K562 (cell line): ENCODE measurements at places on chromosomes 13 and 19. TPM values are rescaled to one million over a fixed set of nuclear protein-coding genes. Genes with fewer than 3 reads are reported as not detected.
A peak's percentile ranks its signal among the peaks of the same experiment; 100 is the strongest.

- no peak for DNase-seq
- H3K4me1 ChIP-seq: no peaks in the 10 kb centered on the region
- H3K36me3 ChIP-seq: no peaks in the 10 kb centered on the region
- no peak overlapping the region for H3K27ac ChIP-seq
- H3K27me3 ChIP-seq: no peaks in the 10 kb centered on the region
These were observed 193.2 kb downstream of the IRS2 start for GRCh38 chr13:109593230-109593629.

- H3K27ac ChIP-seq: no peak overlapping the region
- no peaks in the 10 kb centered on the region for H3K27me3 ChIP-seq
- H3K36me3 ChIP-seq: peaks cover 49% of the 10 kb centered on the region
- H3K4me3 ChIP-seq: no peak overlapping the region
These were observed 2.1 kb downstream of the TRIM13 start for GRCh38 chr13:49998714-49999624.

- H3K27me3 ChIP-seq: no peaks in the 10 kb centered on the region
- no peaks in the 10 kb centered on the region; the same call in 2 of the 3 replicates for H3K36me3 ChIP-seq
- H3K27ac ChIP-seq: peak overlapping the region; percentile 96
- DNase-seq: no peak
These were observed 96.8 kb downstream of the ZNF429 start for GRCh38 chr19:21602082-21602658.

DNA sequence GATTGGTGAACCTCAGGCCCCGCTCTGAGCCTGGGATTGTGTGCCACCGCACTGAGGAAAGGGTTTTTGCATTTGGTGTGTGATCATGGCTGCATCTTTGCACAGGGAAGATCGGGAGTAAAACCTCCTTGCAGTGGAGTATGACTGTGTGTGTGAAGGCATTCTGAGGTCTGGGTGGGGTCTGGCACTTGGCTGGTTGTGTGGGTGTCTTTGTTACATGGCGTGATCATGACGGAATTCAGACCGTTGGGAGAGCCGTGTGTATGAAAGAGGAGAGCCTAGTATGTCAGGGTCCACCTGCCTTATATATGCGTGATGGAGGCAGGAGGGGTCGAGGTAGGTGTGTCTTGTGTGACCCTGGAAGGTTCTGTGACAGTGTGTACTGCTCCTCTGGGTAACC is 740 bp upstream of the BEST2 start:
- H3K27me3 ChIP-seq: peaks cover 20% of the 10 kb centered on the region; the same call in 1 of the 3 replicates
- peaks cover 22% of the 10 kb centered on the region; the same call in 2 of the 3 replicates for H3K36me3 ChIP-seq
- peaks cover 26% of the 10 kb centered on the region for H3K4me1 ChIP-seq
- H3K4me3 ChIP-seq: no peak overlapping the region
- no peak for DNase-seq

- no peaks in the 10 kb centered on the region for H3K36me3 ChIP-seq
- DNase-seq: no peak
- no peaks in the 10 kb centered on the region; the same call in 1 of the 2 replicates for H3K4me1 ChIP-seq
- H3K27ac ChIP-seq: no peak overlapping the region
- H3K27me3 ChIP-seq: peaks cover 20% of the 10 kb centered on the region
- H3K4me3 ChIP-seq: no peak overlapping the region
These were observed 3.8 kb upstream of the CASP14 start for GRCh38 chr19:15045506-15045905.

DNA sequence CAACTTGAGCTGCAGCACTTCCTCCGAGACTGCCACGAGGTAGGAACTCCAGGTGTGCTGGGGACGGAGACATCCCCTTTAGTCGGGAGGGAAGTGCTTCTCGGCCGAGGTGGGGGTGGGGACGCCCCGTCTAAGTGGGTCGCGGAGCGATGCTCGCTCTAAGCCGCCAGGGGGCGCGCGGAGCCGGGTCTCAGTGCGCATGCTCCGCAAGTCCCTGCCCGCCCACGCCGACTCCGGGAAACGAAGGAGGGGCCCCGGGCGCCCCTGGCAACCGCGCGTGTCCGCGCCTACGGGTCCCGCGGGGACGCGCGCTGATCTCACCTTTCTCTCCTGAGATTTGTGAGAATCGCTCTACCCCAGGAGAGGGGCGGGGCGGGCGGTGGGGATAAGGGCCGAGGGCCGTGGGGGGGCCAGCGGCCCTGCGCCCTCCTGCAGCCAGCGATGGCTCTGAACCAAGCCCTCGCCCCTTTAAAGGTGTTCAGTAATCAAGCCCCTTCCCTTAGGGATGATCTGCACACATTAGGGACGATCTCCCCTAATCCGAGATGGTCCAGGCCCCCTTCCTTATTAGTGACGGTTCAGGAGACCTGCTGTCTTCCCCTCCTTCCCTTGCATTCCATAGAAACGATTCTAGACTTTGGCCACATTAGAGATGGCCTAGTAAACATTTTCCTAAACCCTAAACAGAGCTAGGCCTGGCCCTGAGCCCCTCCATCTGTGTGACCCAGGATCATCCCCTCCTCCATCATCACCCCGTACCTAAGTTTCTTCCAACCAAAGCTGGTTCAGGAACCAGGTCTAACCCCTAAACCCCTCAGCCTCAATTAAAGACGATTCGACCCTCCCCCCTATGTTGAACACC is 47.3 kb upstream of the SHKBP1 start:
- H3K27me3 ChIP-seq: no peaks in the 10 kb centered on the region
- H3K4me1 ChIP-seq: peaks cover 43% of the 10 kb centered on the region
- no peak overlapping the region for H3K27ac ChIP-seq
- no peaks in the 10 kb centered on the region for H3K36me3 ChIP-seq
- peak; percentile 99 for DNase-seq
- H3K4me3 ChIP-seq: peak overlapping the region; percentile 28

- no peaks in the 10 kb centered on the region for H3K36me3 ChIP-seq
- H3K4me3 ChIP-seq: no peak within 1 kb of the TSS
- DNase-seq: no peak
- peaks cover 52% of the 10 kb centered on the region for H3K4me1 ChIP-seq
- no peaks in the 10 kb centered on the region for H3K27me3 ChIP-seq
These were observed at the start of gene JSRP1 for GRCh38 chr19:2255982-2256685. TSS of gene JSRP1 (minus strand) at chr19:2256417. CDS start at chr19:2255314, 1,103 bp downstream.

- H3K4me1 ChIP-seq: no peaks in the 10 kb centered on the region
- no peaks in the 10 kb centered on the region for H3K36me3 ChIP-seq
- H3K27ac ChIP-seq: no peak overlapping the region
- H3K27me3 ChIP-seq: peaks cover 13% of the 10 kb centered on the region
- no peak for DNase-seq
- H3K4me3 ChIP-seq: no peak overlapping the region
These were observed 258.2 kb upstream of the IRS2 start for GRCh38 chr13:110044551-110045111.

DNA sequence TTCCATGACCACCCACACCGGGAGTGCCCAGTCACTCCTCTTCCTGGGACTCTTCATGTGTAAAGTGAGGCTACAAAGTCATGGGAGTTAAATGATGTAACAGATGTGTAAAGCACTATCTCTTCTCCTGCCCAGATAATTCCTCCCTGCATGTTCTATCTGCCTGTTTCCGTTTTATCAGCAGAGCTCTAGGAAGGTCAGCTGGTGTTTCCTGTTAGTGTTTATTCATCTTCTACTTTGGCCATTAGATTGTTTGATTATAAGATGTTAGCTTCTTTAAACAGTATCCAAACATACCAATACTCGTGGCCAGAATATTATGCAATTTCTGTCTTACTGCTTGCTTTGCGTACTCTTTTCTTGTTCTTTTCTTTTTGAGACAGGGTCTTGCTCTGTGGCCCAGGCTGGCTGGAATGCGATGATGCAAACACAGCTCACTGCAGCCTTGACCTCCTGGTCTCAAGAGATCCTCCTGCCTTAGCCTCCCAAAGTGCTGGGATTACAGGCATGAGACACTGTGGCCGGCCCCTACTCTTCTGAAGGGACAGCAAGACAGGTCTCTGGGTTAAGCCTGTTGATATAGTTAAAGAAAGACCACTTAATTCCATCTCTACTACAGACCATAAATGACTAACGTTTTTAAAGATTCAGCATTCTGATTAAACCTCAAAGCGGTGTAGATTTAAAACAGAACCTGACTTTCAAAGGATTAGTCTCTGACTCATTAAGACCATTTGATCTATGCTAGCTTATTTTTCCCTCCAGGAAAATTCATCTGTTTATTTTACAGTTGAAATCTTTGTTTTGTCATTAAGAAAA is 97.4 kb upstream of the AKAP11 start:
- no peaks in the 10 kb centered on the region for H3K27me3 ChIP-seq
- no peak overlapping the region for H3K4me3 ChIP-seq
- peak; percentile 50 for DNase-seq
- H3K4me1 ChIP-seq: peaks cover 10% of the 10 kb centered on the region; the same call in 2 of the 3 replicates
- peaks cover 2% of the 10 kb centered on the region; the same call in 1 of the 3 replicates for H3K36me3 ChIP-seq

GRCh38 chr19:1020868-1021425 is at the start of gene TMEM259:
TSS of gene TMEM259 (minus strand) at chr19:1021123. CDS start at chr19:1020996, 127 bp downstream.
- H3K27ac ChIP-seq: peak within 1 kb of the TSS; percentile 100
- no peaks in the 10 kb centered on the region for H3K27me3 ChIP-seq
- peaks cover 76% of the 10 kb centered on the region for H3K4me1 ChIP-seq
- DNase-seq: peak; percentile 96

- H3K27ac ChIP-seq: no peak overlapping the region
- H3K4me1 ChIP-seq: peaks cover 7% of the 10 kb centered on the region
- H3K4me3 ChIP-seq: no peak overlapping the region
- DNase-seq: no peak
These were observed 583 bp downstream of the FGF14 start for GRCh38 chr13:102401265-102401664.

- DNase-seq: peak; percentile 82
- no peaks in the 10 kb centered on the region for H3K27me3 ChIP-seq
- H3K36me3 ChIP-seq: peaks cover 1% of the 10 kb centered on the region; the same call in 1 of the 3 replicates
- peak within 1 kb of the TSS; percentile 88 for H3K4me3 ChIP-seq
- H3K4me1 ChIP-seq: peaks cover 9% of the 10 kb centered on the region; the same call in 2 of the 3 replicates
These were observed at the start of gene VWA8 for GRCh38 chr13:41960637-41961465. TSS of gene VWA8 (minus strand) at chr13:41961109. CDS start at chr13:41961015, 94 bp downstream.

- 0 out of 3 replicates have a peak, but pooled peaks cover 3% of the 10 kb centered on the region for H3K4me1 ChIP-seq
- no peak overlapping the region for H3K4me3 ChIP-seq
- H3K27me3 ChIP-seq: no peaks in the 10 kb centered on the region
- H3K36me3 ChIP-seq: no peaks in the 10 kb centered on the region
- no peak for DNase-seq
These were observed 12.2 kb upstream of the BCAM start for GRCh38 chr19:44796701-44797115.

DNA sequence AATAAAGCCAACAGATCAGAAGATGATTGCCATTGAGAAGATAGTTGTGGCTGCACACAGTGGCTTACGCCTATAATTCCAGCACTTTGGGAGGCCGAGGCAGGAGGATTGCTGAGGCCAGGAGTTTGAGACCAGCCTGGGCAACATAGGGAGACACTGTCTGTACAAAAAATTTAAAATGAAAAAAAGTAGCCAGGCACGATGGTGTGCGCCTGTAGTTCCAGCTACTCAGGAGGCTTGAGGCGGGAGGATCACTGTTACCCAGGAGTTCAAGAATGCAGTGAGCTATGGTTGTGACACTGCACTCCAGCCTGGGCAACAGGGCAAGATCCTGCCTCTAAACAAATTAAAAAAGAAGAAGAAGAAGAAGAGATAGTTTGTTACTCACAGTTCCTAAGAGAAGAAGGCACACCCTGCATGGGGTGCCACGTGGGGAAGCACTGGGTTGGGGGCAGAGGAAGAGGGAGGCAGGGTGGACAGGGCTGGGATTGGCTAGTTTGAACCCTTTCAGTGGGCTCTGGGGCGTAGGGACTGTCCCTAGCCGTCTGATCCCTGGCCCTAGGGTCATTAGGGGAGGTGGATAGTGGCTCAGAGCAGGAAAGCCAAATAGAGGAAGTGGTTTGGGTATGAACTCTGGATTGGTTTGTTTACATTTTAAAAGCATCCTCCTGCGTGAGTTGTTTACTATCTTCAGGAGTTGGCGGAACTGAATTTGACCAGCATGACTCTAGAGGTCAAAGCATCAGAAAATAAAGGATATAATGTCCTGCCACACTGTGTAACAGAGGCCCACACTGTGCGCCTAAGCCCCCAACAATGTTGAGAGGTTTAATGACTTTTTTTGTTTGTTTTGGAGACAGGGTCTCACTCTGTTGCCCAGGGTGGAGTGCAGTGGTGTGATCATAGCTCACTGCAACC is 60.5 kb upstream of the MEDAG start:
- no peaks in the 10 kb centered on the region for H3K36me3 ChIP-seq
- no peak for DNase-seq
- H3K4me3 ChIP-seq: no peak overlapping the region
- H3K4me1 ChIP-seq: no peaks in the 10 kb centered on the region

- H3K4me1 ChIP-seq: no peaks in the 10 kb centered on the region
- no peak overlapping the region for H3K27ac ChIP-seq
- H3K27me3 ChIP-seq: peaks cover 28% of the 10 kb centered on the region
- DNase-seq: no peak
- no peaks in the 10 kb centered on the region for H3K36me3 ChIP-seq
- H3K4me3 ChIP-seq: no peak overlapping the region
These were observed 185.7 kb downstream of the TEX29 start for GRCh38 chr13:111506125-111506524.

DNA sequence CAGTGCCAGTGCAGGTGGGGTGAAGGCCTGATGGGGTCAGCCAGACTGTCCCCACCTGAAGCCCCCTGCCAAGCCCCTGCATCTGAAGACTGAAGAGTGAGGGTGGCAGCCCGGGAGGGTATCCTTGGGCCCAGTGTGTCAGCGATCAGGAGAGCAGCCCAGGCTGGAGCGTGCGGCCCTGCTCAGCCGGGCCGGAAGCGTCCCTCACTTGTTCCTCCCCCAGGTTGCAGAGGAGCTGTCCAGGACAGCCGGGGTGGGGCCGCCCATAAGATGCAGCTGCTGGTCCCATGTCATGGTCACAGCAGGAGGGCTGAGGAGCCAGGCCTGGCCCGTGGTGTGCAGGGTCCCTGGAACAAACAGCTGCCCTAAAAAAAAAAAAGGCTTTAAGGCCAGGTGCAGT is 55.4 kb downstream of the KDM4B start:
- no peak overlapping the region for H3K4me3 ChIP-seq
- DNase-seq: peak; percentile 55
- H3K27me3 ChIP-seq: no peaks in the 10 kb centered on the region
- peaks cover 31% of the 10 kb centered on the region for H3K4me1 ChIP-seq
- no peaks in the 10 kb centered on the region; the same call in 2 of the 3 replicates for H3K36me3 ChIP-seq

DNA sequence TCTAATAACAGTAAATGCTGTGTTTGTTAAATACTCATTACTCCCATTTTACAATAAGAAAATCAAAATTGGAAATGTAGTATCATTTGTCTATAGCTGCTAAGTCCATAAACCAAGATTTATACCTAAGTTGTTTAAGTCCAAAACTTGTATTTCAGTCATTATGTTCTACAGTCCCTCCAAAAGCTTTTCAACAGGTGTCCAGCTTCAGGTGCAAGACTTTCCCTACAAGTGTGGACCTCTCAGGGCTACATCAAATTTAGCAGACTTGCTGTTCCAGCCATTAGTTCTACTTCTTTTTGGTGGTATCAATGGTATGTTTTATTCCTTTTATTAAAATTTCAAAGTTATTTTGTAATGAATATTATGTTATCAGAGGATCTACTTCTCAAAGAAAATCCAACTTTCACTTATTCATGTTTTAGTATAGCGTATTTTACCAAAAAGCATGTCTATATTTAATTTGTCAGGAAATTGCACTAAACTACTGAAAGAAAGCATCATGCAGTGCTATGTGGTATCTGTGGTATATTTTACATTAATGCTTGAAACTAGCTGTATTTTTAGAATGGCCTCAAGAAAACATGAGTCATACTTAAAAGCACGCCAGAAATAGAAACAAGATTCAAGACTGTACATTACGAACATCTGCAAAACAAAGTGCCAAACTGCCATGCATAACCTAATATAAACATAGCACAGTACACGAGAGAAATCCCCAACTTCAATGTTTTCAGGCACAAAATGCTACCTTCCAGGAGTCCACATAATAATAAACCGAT is 44.5 kb downstream of the VWA8 start:
- no peaks in the 10 kb centered on the region for H3K36me3 ChIP-seq
- peak; percentile 35 for DNase-seq
- no peaks in the 10 kb centered on the region for H3K27me3 ChIP-seq
- H3K4me3 ChIP-seq: no peak overlapping the region

FUT1 gene
- total RNA-seq: 18.5 and 19.6 TPM in 2 replicates

ACP7 gene
- total RNA-seq: not detected in 2 replicates

ZNF492 gene
- 0.07 and 0.13 TPM in 2 replicates for total RNA-seq

C3 gene
- 8.0 and 10.6 TPM in 2 replicates for total RNA-seq

GPC5 gene
- not detected in 2 replicates for total RNA-seq

CDX2 gene
- total RNA-seq: 0.04 and 0.11 TPM in 2 replicates
